Prostate gland (tissue), 2 donors: ENCODE measurements at places on chromosomes 16 and 17.

DNA sequence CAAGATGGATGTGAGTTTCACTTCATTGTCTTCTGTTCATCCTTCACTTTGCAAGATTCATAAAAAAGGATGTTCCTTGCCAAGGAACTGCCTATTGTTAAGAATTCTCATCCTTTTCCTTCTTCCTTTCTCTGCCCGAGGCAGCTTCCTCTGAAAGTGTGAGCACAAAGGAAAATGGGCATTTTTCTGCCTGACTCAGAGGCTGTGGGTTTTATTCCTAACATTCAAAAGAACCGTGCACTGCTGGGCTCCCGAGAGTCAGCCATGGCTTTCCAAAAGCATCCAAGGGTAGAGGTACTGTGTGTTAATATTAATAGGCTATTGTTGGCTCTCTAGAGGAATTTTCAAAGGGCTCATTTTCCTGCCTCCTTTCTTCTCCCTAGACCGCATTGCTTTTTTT lies 289.4 kb downstream of the ABCC12 start:
- no peak for DNase-seq

DNA sequence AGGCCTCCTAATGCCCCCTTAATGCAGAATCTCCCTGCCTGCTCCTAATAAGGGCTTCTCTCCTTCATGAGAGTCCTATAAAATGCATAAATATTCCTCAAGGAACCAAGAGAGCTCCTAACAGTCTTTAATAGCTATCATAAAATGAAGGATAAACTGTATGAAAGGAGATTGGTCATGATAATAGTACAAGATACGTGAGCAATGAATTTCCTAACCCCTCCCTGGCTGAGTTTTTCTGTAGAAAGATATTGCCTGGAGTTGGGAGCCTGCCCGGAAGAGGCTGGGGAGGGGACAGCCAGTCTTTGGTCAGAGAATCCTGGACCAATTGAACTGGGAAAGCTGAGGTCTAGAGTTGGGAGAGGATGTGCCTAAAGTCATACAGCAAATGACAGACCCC lies 321.9 kb upstream of the CDH5 start:
- DNase-seq: peak; percentile 15

DNA sequence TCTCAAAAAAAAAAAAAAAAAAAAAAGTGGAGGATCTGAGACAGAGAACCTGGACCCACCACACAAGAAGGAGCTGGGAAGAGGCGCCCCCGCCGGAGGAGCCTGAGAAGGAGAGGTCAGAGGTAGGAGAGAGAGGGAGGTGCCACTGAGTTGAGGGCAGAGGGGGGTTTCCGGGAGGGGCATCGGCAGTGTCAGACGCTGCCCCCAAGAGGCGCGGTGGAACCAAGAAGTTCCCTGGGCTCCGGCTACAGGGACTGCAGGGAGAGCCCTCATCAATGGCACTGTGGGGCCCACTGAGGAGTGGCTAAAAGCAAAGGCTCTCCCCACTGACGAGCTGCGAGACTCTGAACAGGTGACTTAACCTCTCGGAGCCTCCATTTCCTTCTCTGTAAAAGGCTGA lies 4.2 kb downstream of the CCDC42 start:
- no peak for DNase-seq

DNA sequence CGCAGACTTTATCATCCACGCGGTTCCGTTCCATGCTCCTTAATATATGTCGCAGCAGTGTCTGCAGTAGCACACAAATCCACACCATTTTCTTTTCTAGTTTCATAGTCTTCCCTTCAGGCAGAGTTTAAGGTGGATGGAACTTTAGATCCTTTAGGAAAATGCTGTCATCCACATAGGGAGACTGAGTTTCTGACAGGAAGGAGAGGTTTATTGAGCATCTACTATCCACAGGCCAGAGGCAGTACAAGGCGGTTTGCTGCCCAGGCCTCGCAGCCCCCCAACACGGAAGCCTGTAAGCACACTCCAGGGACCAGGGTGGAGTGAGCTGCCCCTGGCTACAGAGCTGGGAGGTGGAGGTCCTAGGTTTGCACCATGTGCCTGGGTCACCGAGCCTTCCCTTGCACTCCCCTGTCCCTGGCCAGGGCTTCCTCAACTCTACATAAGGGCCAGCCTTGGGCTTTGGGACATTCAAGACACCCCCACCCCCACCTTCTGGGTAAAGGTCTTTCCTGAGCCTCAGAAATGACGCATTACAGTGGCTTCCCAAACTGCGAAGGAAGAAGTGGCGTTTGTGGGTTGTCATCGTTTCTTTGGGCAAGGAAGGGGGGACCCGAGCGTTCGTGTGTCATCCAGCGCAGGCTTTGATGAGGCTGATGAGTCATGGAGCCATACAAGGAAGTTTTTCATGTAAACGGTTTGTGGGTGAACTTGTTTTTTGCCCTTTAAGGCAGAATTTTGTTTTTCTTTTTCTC lies 146.5 kb upstream of the PLCG2 start:
- DNase-seq: no peak

DNA sequence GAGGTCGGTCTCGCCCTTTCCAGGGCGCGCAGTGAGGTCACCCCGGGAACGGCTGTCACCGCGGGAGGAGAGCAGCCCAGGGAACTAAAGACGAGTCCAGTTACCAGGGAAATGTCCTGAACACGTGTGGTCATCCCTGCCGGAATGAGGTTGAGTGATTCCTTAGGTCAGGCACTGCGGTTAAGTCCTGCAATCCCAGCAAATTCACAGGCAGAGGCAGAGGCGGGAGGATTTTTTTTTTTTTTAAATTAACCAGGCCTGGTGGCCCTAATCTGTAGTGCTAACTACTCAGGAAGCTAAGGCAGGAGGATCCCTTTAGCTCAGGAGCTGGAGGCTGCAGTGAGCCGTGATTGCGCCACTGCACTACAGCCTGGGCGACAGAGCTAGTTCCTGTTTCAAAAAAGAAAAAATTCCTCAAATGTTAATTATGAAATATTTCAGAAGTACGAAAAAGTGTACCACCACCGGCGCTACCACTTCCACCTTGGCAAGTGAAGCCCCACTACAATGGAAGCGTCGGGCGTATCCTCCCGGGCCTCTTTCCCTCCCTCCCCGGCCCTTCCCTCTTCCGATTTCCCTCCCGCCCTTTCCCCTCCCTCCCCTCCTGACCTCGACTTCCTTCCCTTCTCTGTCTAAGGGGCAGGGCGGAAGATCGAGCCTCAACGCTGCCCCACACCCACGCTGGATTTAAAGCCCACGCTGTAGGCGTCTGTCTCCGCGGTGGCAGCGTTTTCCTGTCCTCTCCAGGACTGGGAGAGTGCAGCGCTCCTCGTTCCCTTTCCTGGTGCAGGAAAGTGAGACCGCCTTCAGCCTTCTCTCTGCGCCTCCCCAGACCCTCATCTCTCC lies 27.3 kb downstream of the SLFN11 start:
- DNase-seq: peak; percentile 10

DNA sequence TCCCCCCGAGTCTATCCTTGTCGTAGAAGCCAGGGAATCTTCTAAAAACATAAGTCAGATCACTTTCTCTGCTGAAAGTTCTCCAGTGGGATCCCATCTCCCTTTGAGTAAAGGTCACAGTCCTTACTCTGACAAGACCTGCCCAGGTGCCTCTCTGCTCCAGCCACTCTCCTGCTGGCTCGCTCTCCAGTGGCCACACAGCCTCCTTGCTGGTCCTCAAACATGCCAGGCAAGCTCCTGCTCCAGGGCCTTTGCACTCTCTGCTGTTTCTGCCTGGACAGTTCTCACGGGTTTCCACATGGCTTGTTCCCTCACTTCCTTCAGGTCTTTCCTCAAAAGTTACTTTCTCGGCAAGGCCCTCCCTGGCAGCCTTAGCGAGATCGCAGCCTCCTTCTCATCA lies 3.4 kb downstream of the B9D1 start:
- no peak for DNase-seq

DNA sequence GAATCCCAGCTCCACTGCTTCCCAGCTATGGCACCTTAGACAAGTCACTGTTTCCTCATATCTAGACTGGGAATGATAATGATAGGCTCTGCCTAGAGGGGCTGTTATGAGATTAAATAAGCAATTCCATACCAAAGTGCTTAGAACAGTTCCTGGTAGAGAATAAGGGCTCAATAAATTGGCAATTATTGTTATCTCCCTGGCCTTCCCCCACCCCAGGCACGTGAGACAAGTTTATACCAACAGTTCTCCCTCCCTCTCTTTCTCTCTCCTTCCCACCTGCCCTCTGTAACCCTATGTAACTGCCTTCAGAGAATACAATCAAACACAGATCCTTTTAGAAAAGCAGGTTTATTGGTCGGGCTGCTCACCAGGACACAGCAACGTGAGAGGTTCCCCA lies 13.9 kb upstream of the STAT3 start:
- DNase-seq: no peak

DNA sequence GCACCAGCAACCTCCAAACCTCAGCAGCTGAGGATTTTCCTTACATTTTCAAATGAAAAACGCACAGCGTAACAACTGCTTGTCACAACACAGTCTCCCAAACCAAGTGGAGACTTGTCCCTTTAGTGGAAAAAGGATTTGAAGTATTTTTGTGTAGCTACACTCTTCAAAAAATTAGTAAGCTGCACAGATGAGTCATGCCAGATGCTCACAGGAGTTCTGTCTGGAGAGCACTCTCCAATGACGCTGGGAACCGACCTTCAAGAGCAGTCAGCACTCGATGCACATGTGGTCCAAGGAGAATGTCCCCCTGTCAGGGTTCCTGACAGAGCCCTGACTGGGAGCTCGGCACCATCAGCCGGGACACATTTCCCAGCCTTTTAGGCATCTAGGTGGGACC lies 39.8 kb downstream of the MAP1LC3B start:
- no peak for DNase-seq

DNA sequence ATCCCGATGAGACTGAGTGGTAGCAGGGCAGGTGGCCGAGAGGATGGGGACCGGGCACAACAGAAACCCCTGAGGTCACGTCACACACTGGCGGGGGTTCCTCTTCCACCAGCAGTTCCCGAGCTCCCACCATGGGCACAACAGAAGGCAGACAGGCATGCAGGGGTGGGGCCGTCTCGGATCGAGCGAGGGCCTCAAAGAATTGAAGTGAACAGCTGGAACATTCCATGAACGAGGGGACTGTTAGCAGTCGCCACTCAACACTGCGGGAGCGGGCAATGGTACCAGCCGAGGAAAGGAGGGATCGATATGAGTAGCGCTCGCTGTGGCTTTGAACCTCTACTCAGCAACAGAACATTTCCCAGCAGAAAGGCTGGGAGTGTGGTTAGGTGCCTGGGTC lies 5.3 kb downstream of the CEP131 start:
- DNase-seq: no peak

DNA sequence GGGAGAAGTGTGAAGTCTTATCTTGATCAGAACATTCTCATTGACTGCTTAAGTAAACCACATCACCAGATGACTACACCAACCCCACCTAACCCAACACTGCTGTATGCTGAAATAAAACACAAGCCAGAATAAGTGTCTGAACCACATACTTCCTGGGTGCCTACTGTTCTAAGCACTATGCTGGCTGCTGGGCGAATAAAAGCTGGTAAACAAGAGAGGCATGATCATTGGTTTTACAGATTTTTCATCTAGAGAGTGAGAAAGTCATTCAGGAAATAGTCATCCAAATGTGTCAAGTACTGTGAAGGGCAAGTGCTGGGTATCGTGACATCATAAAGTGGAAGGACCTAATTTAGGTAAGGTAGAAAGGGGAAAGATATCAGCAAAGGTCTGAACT lies 199.0 kb upstream of the SOX9 start:
- DNase-seq: no peak

DNA sequence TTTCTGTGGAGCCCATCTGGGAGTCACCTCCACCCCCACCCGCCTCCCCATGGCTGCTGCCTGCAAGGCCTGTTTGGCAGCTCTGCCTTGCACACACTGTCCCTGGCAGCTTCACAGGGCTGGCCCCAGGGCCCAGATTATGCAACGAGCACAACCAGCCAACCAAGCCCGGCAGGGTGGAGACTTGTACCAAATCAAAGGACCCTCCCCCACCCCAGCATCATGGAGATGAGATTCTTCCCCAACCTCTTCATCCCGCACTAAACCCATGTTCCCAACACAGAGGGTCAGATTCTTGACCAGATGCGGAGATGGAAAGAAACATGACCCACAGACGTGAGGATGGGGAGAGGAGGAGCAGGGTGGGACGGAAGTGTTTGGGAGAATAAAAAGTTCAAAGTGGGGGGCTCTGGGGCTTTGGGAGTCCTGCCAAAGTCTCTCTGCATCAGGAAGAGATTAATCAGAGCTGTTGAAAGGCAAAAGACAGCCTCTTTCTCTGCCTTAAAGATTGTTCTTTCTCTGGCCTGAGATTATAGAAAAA lies 3.8 kb downstream of the SMARCD2 start:
- DNase-seq: peak; percentile 97

DNA sequence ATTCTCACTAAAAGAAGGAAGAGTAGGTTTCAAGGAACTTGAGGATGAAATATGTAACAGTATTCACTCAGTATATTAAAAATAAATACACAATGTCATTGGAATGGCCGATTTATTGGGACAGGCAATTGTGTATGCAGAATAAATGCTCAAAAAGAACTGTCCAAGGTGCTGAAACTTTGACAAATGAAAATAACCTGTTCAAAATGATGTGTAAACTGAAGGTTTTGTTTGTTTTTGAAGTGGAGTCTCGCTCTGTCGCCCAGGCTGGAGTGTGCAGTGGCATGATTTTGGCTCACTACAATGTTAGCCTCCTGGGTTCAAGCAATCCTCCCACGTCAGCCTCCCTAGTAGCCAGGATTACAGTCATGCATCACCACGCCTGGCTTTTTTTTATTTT lies 318.7 kb upstream of the RBFOX1 start:
- no peak for DNase-seq

- no peak for DNase-seq
Observed at GRCh38 chr16:19017179-19017578, 33.4 kb downstream of the TMC7 start.

DNA sequence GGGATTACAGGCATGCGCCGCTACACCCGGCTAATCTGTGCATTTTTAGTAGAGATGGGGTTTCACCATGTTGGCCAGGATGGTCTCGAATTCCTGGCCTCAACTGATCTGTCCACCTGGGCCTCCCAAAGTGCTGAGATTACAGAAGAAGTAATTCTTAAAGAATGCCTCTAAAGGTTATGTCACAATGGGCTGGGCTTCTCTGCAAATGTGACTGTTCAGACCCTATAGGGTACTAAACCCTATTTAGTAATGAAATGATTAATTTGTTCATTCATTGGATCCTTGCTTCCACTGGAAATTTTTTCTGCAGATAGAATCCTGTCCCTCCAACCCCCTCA lies 108.8 kb upstream of the CORO6 start:
- no peak for DNase-seq

- DNase-seq: no peak
Observed at GRCh38 chr16:78446486-78446885, 347.0 kb downstream of the WWOX start.

DNA sequence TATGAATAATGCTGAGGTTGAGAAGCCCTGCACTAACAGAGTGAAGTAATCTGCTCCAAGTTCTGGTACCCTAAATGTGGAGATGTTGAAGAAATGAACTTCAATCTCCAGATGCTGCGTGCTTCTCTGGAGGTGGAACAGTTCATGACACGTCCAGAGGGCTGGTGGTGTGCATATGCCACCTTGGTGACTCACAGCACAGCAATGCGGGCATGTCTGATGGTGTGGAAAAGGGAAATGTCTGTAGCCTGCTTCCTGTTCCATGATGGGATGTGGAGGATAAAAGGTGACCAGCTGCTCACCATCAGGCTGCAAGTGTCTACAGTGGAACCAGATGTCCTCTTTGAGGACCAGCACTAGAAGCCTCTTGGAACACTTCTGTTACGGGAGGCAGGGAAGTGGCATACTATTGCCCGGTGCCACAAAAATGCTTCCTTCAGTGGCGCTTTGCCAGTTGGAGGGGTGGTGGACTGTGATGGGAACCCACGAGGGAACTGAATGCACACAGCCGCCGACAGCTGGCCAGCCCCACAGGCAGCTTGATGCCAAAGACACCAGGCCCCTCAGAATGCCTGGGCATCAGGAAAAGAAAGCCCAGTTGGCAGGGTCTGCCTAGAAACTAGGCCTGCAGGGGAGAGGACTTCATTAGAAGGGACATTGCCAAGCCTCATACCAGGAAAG lies 19.9 kb downstream of the SNX11 start:
- DNase-seq: no peak
